ENCODE measurements at places on chromosomes 1 and 21. TPM values are rescaled to one million over a fixed set of nuclear protein-coding genes. Genes with fewer than 3 reads are reported as not detected.

The SPRR2A gene
- not detected for total RNA-seq

The PHLDA3 gene
- total RNA-seq, result 41.6 TPM

The LYPD8 gene
- not detected for total RNA-seq

The LINGO4 gene
- total RNA-seq, result not detected

DNA sequence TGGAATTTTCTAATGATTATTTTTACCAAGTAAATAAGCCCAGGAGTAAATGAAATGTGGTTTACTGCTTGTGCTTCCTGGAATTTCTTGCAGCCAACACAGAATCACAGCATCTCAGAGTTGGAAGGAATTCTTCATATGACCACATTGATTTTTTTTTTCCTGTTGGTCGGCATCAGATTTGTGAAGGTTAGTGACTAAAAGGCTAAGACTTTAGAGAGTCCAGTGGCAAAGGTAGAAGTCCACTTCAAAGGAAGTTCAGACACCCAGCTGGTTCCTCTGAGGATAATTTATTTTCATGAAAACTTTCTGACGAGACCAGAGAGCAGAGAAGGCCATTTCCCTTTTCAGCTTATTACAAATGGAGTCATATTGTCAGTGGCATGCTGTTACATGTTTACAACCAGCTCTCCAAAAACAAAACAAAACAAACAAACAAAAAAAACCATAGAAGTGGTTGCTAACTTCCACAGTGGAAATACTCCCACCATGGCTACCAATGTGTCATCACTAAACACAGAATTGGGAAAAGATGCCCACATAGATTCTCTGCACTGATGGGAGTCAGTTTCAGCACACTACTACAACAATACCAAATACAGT, 77.2 kb upstream of the CDC42BPA start:
- DNase-seq, result no peak

GRCh38 chr1:221777431-221778072, 35.7 kb upstream of the DUSP10 start:
- DNase-seq, result no peak

DNA sequence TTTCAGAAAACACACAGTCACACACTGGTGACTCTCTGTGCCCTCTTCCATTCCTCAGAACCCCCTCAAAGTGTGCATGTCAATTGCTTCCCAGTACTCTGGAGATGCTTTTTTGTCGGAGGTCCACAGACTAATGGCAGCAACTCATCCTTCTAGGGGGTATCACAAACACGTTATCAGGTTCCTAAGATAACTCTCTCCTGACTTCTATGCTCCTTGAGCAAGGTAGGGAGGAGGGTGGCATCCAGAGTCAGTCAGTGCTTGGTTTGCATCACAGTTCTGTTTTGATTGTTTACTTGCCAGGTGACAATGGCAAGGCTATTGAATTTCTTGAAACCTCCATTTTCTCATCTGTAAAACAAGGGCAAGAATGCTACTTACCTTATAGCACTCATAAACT, 39.4 kb upstream of the DYNLT5 start:
- DNase-seq, result no peak

- DNase-seq, result peak; percentile 22
Observed at GRCh38 chr1:58895559-58896145, 111.8 kb upstream of the JUN start.

DNA sequence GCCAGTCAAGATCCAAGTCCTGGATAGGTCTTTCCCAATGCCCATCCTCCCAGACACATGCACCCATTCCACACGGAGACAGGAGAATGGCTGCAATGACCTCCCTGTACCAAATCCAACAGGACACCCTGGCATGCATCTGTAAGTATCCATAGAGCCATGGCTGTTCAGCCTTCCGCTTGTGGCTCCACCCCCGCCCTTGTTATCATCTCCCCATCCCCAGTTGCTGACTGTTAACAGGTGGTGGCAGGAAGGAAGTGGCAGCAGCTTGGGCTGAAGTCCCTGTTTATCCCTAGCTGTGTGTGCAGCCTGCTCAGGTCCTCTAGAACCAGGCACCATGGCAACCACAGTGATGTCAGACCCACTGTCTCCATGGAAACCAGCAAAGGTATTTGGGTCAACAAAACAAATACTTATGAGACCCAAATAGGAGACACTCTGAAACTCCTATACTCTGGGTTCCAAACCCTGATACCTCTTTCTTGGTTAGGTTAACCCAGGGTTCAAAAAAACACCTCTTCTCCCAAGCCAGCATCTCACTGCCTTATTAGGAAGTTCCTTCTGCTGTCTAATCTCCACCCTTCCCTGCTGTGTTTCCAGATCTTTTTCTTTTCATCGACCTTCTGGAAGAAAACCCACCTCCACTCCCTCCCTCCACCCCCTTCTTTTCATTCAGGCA, 721 bp downstream of the PBXIP1 start:
- peak; percentile 82 for DNase-seq

- no peak for DNase-seq
Observed at GRCh38 chr1:108556499-108556898, 3.4 kb upstream of the EEIG2 start.
